ENCODE measurements at places on chromosomes 12 and 14.

GRCh38 chr12:24400533-24400932, 451.1 kb upstream of the SOX5 start:
- DNase-seq: no peak

- DNase-seq: no peak
These were observed 8.7 kb downstream of the C14orf180 start for GRCh38 chr14:104588066-104588857.

- DNase-seq: no peak
These were observed 11.8 kb upstream of the FBXO21 start for GRCh38 chr12:117202033-117202432.

GRCh38 chr14:94458096-94458495, 5.5 kb upstream of the SERPINA11 start:
- no peak for DNase-seq

- peak; percentile 18 for DNase-seq
These were observed 690 bp upstream of the DTX3 start for GRCh38 chr12:57603815-57604453.

DNA sequence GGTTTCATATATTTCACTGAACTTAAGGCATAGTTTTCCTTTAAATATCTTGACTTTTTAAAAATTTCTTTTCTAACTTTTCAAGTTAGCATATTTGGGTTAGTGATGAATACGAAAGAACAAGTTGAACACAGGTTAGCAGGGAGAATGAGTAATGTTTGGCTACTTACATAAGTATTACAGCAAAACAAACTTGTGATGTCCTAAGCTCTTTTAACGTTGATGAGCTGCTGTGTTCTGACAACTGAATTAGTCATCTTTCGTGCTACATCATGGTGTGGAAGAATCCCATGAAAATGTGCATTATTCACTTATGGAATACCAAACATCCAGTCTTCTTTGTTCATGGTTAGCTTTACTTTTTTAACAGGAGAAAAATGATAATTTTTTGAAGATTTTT, 36.3 kb upstream of the PDZRN4 start:
- no peak for DNase-seq

GRCh38 chr12:8701046-8701660, 3.4 kb downstream of the RIMKLB start:
- DNase-seq: no peak
